Kidney glomerular epithelial cell (primary cell): ENCODE measurements at places on chromosomes 6 and 20.
A peak's percentile ranks its signal among the peaks of the same experiment; 100 is the strongest.

- no peak for DNase-seq
Observed at GRCh38 chr6:41298785-41299502, 12.5 kb upstream of the TREM1 start.

DNA sequence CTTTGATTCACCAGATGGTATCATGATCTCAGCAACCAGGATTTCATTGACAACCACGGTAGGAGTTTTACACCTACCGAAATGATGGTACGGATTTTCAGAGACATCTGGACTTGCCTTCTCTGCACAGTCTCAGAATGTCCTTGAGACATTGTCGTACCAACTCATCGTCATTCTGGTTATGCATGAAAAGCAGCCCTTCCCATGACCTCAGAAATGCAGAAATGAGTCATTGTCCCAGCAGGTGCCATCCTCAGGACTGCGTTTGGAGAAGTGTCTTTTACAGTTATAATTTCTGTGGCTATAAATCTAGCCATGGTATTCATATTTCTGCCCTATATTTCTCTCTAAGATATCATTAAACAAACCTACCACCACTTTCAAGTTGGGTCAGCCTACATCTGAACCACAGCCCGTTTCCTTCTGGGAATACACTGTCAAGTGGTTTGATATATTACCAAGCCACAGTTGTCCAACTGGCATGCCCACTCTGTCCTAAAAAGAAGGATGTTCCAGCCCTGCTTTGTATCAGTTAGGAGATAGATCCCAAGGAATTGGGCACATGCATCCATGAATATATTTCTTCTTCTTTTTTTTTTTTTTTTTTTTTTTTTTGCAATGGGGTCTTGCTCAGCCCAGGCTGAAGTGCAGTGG is 7.5 kb upstream of the BFSP1 start:
- DNase-seq, result peak; percentile 19

GRCh38 chr6:164303102-164303964 is 888.8 kb downstream of the QKI start:
- DNase-seq, result no peak

- peak; percentile 51 for DNase-seq
Observed at GRCh38 chr20:59723607-59724456, 119.5 kb downstream of the PHACTR3 start.
